ENCODE measurements at places on chromosomes 3 and 15.

- no peak for DNase-seq
Measured at GRCh38 chr3:4493941-4494894, 1.1 kb downstream of the ITPR1 start.

DNA sequence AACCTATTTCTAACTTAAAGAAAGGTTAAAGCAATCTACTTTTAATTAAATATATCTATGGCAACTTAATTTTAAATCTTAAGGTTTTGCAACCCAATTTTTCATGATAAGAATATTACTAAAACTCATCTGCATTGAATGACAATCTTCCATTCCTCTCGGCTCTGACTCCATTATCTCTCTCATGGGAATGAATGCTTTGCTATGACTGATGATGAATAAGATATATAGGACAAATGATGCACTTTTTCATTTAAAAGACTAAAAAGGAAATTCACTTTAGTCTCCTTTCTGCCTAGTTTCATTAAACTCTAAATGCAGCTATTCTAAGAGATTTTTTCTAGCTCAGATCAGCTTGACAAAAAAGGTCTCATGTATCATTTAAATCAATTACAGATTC, 68.7 kb downstream of the GBE1 start:
- no peak for DNase-seq

DNA sequence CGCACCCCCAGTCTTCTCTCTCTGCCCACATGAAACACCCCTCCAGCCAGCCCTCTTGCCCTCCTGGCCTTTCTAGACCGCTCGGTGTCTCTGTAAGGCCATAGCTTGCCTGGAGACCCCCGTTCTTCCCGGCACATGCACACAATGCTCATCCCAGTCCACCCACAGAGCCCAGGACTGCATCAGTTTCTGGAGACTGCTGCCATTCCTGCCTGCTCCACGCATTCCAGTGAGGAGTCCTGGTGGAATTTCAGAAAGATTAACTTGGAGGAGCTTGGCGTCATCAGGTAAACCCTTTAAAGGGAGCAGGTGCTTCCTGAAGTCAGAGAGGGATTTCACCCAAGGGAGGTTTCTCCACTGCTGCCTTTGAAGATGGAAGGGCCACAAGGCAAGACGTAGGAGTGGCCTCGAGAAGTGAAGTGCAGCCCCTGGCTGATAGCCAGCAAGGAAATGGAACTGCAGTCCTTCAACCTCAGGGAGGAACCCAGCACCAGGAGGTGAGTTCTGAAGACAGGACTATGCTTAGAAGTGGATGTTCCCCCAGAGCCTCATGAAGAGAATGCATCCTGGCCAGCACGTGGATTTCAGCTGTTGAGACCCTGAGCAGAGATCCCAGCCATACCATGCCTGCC, 19.2 kb downstream of the SLC41A3 start:
- DNase-seq: no peak

DNA sequence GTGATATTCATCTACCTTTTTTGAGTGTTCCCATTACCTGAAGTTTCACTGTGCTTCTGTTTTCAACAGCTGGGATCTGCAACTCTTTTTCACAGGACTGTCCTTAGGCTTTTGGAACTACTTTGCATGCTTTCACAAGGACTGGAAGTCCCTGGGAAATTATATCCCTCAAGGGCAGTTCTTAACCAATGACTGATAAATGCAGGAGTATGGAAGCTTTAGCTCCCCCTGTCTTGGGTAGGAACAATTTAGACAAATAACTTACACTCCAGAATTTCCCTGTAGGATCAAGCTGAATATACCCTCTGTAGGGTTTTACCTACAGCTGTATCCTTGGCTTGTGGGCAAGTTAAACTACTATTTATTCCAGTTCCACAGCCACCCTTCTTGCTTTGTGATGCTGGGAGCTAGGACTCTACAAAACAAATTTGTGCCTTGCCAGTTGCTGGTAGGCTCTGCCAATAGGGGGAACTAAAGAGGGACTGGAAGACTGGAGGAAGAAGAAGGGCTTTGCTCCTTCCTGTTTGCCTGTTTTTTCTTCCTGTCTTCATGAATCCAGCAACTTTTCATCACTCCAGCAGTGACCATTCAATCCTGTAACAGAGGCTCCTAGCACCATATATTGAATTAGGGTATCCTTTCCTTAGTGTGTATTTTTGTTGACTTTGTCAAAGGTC, 6.8 kb upstream of the ZNF280D start:
- no peak for DNase-seq

DNA sequence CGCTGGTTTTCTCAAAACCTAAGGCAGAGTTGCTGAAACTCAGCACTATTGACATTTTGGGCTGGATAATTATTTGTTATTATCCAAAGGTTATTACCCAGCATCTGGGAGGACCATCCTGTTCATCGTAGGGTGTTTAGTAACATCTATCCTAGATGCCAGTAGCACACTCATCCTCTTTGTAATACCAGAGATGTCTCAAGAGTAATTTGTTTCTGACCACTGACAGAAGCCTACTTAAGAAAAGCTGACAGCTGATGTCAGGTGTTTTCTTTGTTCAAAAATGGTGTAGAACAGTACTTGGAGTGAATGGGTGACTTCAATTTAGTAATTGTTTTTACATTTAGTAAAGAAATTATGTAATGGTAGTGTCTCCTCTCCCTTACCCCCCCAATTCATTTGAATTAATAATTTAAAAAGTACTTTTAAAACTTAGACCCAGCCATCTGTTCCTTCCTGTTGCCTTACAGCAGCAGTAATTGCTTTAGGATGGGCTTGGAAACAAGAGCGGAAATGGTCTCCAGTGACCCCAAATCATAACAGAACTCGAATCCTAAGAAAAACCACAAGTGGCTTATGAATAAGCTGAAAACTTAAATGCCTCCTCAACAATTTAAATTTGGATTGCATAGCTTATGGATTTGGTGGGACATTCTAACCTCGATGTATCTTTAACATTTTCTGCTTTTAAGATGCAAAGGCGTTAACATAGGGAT, 105.4 kb downstream of the PTPRG start:
- DNase-seq: no peak

DNA sequence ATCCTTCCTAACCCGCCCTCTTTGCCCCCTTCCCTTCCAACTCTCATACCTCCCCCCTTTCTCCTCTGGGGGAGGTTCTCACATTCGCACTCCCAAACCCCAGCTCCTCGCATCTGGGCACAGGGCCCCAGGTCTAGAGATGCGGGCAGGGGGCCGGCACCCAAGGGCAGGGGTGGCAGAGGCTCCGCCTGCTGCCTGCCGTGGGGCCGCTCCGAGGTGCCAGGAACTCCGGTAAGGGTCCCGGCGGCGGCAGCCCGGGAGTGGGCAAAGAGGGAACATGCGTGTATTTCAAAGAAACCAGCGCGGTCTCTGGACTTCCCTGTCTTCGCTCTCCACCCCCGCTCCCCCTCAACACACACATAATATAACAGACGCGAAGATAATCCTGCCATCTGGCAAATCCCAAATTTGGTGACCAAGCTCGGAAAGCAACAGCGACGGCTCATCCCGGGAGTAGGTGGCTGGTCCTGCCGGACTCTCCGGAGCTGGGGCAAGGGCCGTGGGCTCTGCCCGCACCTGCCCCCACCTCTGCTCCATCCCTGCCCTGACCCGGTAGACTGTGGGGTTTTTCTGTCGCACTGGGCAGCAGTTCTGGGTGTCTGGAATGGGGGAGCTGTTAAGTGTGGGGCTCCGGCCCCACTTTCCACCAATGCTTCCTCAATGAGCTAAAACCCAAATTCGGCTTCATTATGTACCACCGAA, 31.0 kb downstream of the NR2F2 start:
- DNase-seq: no peak

- no peak for DNase-seq
Measured at GRCh38 chr15:78830514-78831228, 19.4 kb upstream of the ADAMTS7 start.

GRCh38 chr3:59609657-59610348, 560.0 kb upstream of the CFAP20DC start:
- no peak for DNase-seq

DNA sequence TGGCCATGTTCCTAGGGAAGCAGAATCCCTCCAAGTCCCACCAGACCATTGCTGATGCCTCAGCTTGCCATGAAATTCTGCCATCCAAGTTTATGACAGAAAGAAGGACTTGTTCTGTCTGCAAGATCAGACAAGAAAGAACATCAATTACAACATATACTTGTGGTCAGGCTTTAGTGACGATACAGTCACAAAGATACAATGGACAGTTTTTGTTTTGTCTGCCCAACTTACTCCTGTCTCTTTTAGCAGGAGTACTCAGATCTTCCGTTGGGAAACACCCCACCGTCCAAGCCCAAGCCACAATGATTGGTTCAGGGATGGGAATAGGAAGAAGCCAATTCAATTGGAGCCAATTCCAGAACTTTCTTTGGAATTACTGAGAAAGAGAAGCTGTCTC, 15.7 kb downstream of the KLHL6 start:
- DNase-seq: no peak

DNA sequence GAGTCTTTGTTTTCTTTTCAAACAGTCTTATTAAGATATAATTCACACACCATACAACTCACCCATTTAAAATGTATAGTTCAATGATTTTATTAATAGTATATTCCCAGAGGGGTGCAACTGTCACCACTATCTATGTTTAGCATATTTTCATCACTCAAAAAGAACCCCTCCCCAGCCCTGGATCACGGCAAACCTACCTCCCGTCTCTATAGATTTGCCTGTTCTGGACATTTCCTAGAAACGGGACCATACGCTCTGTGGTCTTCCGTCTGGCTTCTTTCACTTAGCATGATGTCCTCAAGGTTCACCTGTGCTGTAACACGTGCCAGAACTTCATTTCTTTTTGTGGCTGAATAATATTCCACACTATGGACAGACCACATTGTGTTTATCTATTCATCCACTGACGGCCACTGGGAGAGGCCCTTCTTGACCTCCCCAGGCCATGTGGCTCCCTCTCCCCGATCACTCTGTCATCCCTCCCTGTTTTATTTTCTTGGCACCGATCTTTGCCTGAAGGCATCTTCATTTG, 56.4 kb downstream of the IQSEC1 start:
- DNase-seq: no peak

DNA sequence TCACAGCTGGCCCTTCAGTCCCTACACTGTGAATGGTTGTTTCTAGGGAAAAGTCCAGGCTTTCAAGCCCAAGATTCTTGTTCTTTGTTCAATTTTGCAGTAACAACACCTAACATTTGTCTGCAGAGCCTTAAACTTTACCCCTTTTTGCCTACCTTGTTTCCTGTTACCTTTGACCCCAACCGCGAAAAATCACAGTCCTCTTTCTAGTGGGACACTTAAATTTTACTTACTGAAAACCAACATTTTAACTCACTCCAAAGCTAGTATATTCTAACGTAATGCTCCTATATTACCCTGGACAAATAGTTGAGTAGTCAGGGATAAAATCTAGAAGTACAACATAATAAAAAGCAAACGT, 649 bp upstream of the PIK3CB start:
- no peak for DNase-seq

- no peak for DNase-seq
Measured at GRCh38 chr3:27208961-27209616, 160.1 kb downstream of the NEK10 start.

GRCh38 chr3:4828279-4829030, 150.8 kb upstream of the BHLHE40 start:
- no peak for DNase-seq

DNA sequence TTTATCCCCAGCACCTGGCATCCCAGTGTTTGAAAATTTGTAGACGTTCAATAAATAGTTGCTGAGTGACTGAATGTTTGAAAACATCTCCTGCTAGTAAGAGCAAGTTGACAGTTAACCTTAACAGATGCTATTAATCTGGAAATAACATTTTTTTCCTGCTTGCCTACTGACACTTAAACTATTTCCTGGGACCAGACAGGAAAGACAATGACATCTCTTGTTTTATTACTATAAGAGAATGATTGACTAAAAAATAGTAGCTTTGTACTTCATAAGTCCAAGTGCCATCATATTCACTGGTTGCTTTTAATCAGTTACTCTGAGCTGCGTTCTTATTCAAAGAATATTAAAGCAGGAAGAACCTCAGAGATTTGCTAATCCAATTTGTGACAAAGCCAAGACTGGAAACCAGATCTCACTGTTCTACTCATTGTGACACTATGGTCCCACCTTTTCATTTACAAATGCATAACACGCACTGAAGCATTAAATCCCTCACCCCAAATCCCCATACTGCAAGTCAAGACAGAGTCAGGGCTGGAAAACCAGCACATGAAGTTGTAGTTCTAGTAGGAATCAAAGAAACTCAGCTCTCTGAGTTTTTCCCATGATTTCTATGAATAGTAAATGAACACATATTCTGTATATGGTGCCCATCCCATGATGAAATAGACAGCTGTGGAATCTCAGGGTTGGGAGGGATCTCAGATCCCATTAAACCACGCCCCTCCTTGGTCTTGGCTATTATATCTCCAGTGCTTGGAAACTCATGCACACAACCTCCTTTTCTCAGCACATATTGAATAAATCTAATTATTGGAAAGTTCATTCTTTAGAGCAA, 212.7 kb upstream of the P2RY1 start:
- no peak for DNase-seq

DNA sequence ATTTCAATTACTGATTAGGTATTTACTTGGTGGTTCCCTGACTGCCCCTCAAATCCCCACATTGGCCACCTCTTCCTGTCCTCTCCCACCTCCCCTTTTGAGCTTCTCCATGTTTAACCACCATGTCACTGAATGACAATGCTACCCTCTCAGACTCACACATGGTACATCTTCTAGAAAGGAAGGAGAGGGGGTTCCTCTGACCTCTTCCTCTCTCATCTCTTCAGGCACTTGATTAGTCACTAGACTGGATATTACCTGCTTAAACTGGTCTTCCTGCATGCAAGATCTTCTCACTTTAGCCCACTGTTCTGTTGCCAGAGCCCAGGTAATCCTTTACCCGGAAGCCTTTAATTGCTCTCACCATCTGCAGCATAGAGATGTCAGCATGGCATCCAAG, 64.9 kb downstream of the DIPK2A start:
- no peak for DNase-seq

- no peak for DNase-seq
Measured at GRCh38 chr3:172951511-172951910, 189.5 kb downstream of the SPATA16 start.

DNA sequence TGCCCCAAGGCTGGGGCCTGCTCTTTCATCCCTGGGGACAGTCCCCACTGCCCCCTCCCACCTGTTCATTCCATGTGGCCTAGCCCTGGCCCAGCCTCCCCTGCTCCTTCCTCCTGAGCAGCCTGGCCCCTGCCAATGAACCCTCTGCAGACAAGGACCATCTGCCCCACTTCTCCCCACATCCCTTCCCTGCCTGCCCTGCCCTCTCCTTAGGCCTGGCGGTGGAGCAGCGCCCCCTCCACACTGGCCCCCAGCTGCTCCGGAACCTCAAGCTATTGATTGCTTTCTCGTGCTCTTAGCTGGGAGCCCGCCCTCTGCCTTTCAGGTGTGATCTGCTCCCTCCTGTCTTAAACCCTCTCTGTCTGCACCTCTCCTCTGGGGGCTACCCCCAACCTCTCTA, 8.0 kb downstream of the PLXNA1 start:
- no peak for DNase-seq
